T-helper 1 cell (primary cell): ENCODE measurements at places on chromosomes 1 and 21.
A peak's percentile ranks its signal among the peaks of the same experiment; 100 is the strongest.

- no peak for DNase-seq
Observed at GRCh38 chr21:35652872-35653271, 407.5 kb downstream of the SETD4 start.

GRCh38 chr1:228487336-228488124, at the start of gene RNF187:
TSS of gene RNF187 (plus strand) at chr1:228487382.
- peak; percentile 76 for DNase-seq

- DNase-seq: no peak
Observed at GRCh38 chr21:35838350-35838749, 222.0 kb downstream of the SETD4 start.

DNA sequence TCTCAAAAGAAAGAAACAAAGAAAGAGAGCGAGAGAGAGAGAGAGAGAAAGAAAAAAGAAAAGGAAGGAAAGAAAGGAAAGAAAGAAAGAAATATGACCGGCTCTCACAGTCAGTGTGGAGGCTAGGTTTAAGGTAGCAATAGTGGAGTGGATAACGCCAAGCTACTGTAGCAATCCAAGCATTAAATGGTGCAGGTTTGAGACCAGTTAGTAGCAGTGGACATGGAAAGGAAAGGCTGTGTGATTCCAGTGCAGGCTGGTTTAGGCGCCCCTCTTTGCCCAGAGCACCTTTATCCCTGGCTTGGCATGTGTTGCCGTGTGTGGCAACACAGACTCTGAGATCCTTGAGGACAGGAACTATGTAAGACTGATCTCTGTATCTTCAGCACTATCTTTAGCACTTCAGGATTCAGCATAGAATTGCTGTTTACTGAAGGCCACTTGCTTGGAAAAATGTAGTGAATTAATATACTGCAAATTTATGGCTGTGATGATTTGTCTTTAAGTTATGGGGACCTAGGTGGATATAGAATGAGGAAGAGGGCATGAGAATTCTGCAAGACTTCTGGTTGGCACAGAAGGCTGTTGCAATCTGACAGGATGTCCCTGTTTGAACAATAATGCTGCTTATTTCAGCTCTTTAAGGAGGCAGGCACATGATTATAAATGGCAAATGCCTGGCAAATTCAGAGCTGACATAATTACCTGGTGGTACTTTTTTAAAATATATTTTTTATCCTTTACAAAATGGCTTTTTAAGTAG, 10.8 kb upstream of the OSBPL9 start:
- DNase-seq: no peak

GRCh38 chr1:234656944-234657654, 47.1 kb upstream of the IRF2BP2 start:
- DNase-seq: no peak

- no peak for DNase-seq
Observed at GRCh38 chr21:46210378-46211136, 18.0 kb downstream of the LSS start.

DNA sequence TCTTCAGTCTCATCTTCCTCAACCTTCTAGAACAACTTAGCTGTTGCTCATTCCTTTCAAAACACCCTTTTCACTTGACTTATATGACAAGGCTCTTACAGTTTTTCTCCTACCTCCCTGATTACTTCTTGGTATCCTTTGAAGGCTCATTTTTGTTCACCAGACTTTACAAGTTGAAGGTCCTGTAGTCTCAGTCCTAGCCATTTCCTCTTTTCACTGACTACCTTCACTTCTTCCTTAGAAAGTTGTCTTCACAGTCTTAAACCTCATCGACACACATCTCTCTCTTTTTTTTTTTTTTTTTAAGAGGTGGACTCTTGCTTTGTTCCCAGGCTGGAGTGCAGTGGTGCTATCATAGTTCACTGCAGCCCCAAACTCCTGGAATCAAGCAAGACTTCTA, 6.6 kb upstream of the TP53BP2 start:
- DNase-seq: no peak

DNA sequence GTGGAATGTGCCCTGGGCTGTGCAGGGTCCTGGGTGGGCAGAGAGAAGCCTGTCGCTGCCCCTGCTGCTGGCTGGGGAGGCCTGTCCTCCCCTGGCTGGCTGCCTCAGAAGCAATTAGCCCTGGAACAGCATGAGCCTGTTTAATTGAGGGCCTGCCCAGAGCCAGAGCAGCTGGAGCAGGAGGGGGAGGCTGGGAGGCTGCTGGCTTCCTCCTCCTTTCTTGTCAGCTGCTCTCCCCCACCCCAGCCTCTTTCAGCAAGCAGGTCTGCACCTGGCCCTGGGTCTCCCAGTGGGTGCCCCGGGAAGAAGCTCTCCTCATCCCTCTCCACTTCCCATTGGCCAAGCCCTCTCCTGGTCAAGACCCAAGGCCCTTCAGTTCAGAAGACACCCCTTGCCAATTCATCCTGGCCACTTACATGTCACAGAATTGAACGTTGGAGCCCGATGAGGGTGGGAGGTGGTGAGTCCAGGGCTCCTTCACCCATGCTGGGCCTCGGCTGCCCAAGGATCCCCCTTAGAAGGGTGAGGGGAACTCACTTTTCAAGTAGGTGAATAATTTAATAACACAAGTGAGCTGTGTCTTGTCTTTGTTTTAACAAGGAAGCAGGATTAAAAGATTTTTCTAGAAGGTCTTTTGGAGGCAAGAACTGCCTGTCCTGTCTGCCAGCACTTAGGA, 13.2 kb downstream of the AMPD2 start:
- no peak for DNase-seq

- no peak for DNase-seq
Observed at GRCh38 chr1:184039126-184039525, 1.6 kb upstream of the COLGALT2 start.

DNA sequence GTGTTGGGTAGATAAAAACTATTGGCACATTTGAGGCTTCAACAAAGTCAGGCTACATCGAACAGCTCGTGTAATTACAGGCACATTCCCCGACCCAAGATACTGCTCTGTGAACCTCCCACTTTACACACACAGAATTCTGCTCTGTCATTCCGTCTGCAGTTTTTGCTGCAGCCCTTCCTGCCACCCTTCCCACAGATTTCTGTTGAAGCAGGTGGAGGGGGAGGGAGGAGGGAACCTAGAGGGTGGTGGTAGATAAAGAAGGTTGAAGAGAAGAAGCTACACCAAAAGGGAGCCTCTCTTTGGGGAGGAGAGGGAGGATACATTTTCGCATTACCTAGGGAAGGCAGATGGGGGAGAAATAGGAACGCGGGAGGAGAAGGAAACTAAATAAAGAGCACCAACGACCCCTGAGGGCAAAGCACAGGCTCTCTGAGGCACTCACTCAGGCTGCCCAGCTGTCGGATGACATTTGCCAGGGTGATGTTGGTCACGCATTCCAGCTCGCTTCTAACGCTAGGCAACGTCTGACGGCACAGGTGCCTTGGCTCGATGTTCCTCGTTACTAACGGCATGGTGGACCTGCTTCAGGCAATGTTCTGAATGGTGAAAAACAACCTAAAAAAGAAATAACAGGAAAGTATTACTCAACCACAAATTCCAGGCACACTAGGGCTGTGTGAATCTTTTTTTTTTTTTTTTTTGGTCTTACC, 36.0 kb downstream of the GPR3 start:
- no peak for DNase-seq

DNA sequence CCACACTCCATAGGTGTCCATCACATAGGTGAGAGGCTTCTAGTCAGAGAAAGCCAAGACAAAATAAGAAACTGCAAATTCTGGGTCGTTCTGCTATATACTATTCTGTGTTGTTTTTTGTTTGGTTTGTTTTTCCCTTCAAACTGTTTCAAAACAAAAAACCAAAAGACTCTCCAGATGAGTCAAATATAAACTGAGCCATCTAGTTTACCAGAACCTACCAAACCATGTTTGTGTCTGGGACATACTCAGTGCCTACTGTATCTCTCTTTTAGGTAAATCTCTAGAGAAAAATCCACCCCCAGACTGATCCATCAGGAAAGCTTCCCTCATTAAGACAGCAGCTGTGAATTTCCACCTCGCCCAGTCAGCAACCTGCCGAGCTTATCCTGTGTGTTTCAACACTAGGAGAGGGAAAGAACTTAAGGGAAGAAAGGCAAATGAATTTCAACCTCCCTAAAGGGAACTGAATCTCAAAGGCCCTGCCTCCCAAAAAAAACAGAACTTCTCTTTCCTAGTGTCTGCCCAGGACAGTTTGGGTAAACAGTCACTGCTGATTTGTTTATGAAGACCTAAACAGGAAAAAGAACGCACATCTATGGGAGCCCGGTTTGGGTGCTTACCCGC, 17.2 kb downstream of the PPT1 start:
- DNase-seq: peak; percentile 28

DNA sequence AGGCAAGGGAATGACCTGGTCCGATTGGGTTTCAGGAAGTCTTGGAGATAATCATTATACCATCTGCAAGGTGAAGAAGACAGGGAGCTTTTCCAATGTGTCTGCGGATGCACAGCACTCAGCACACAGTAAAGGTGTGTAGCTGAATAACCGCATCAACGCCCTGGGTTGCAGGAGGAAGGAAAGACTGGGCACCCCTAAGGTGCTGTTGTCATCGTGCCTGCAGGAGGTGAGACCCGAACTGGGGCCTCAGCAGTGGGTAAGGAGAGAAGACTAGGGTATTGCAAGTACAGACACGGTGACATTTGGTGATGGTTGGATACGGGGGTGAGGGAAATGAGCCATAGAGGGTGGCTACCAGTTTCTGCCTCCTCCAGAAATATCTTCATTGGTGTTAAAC, 1.1 kb upstream of the TRIM62 start:
- no peak for DNase-seq

- DNase-seq: no peak
Observed at GRCh38 chr1:230272557-230272956, 153.6 kb downstream of the PGBD5 start.

- no peak for DNase-seq
Observed at GRCh38 chr1:209367061-209367772, 216.3 kb upstream of the CAMK1G start.

DNA sequence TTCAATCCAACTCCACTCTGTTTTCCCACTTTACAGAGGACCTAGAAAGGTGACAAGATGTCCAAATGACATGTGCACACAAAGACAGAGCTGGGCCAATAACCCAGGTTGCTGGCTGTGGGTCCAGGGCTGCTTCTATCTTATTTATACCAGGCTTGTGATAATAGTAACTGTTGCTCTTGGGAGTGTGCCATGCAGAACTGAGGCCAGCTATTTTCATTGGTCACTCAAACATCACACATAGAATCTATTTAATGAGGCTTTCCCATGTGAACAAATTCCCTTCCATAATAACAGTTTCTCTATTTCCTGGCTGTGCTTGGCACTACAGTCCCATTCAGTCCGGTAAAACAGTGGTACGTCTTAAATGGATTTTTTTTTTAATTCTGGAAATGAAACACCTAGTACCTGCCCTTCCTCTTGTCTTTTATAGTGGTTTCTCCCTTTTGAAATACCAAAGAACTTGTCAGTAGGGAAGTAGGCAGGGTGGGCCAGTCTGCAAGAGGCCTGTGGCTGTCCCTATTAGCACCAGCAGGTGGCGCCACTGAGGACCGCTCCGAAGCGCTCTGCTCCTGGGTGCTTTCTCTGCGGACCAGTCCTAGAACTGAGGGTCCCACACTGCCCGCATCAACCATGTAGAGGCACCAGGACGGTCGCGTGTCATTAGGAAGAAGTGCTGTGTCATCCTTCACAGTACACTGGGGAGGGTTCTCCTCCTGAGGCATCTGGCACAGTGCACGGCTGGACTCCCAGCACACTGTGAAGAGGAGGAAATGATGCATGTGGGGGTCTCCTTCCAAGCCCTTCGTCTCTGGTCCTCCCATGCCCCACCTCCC, 52.1 kb downstream of the GPR161 start:
- DNase-seq: peak; percentile 38

DNA sequence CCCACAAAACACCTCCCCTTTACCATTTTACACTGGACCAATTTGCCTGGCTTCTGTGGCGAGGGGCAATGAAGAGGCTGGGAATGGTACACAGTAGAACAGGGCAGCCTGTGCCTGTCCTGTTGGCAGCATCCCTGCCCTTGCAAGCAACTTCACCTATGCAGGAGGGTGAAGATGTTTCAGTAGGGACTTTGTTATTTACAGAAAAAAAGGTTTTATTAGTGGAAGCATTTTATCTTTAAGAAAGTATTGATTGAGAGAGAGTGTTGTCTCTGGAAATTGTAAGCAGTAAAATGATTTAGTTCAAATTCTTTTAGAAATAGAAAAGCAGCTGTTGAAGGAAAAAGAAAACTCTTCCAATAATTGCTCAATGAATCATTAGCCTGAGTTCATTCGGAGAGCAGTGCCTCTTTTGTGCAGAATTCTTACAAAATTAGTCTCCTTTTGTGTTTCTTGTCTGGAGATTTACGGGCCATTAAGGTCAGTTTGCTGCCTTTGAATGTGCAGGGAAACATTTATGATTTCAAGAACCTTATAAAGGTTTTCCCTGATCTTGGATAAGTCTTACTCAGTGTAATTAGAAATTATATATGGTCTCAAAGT, 49.1 kb downstream of the HHAT start:
- no peak for DNase-seq

- no peak for DNase-seq
Observed at GRCh38 chr1:8378178-8378577, 60.3 kb downstream of the SLC45A1 start.

GRCh38 chr21:44711327-44712202, at the start of gene TSPEAR:
TSS of gene TSPEAR (minus strand) at chr21:44711572. CDS start at chr21:44711514, 58 bp downstream.
- DNase-seq: no peak

GRCh38 chr1:78830321-78830720, 176.2 kb downstream of the ADGRL4 start:
- no peak for DNase-seq

- DNase-seq: no peak
Observed at GRCh38 chr21:43328958-43329691, 97.8 kb downstream of the SIK1 start.

DNA sequence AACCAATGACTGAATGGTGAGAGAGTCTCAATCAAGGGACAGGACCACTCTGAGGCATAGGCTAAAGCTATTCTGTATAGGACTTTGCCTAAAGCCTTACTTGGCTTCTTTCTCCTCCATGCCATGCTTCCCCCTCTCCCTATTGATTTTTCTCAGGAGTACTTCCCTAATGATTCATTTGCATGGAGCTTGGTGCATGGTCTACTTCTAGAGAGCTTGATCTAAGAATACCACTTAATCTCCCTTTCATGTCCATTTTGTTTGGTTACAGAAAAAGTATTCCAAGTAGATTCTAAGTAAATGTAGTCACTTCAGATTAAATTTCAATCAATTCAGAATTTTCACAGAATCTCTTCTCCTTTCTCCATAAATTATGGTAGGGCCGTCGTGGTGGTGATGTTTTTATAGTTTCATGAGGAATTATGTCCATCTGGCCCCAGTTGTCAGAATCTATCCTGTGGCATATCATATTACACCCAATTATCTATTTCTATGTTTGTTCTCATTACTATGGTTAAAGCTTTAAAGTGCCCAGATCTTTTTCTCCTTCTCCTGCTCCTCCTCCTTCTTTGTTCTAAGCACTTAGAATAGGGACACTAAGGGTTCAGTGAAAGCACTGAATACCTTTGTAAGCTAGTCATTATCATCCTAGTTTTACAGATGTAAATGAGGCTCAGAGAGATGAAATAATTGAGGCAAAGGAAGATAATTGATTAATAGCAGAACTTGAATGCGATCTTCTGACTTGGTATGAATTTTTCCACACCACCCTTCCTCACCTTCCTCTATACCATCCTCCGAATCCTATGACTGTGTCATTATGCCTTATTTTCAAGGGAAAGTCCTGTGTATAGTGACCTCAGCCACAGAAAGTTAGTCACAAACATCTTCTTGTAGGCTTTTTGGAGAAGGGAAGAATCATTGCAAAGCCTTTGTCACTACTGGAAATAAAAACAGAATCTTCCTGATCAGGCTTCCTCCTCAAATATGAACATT, 85.6 kb upstream of the ZRANB2 start:
- DNase-seq: no peak
